ENCODE measurements at places on chromosomes 6 and 20.
A peak's percentile ranks its signal among the peaks of the same experiment; 100 is the strongest.

DNA sequence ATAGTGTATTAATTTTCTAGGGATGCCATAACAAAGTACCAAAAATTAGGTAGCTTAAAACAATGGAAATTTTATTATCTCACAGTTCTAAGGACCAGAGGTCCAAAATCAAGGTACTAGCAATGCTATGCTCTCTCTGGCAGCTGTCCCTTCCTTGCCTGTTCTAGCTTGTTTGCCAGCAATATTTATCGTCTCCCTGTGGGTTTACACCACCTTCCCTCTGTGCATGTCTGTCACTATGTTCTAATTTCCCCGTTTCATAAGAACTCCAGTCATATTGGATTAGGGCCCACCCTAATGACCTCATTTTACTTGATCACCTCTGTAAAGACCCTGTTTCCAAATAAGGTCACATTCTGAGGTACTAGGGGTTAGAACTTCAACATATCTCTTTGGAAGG lies 217.2 kb downstream of the IBTK start:
- DNase-seq, result no peak

GRCh38 chr6:11006061-11006460 lies 38.0 kb downstream of the ELOVL2 start:
- no peak for DNase-seq

- DNase-seq, result peak; percentile 26
Measured at GRCh38 chr20:47574616-47575364, 73.1 kb downstream of the NCOA3 start.

DNA sequence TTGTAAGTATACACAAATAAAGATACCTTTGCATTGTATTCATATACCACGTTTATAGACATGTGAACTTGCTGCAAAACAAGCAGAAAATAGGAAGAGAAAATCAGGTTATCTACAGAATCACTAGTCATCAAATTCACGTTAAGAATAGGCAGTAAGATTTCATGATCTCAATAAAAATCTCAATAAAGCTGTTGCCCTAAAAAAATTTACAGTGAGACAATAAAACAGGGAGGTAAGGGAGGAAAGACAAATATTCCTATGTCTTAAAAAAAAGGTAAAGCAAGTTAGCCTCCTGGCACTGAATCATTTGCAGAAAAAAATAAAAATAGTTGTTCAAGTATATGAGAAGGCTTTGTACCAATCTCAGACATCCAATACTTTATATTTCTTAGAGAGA lies 44.1 kb downstream of the GPX5 start:
- no peak for DNase-seq

DNA sequence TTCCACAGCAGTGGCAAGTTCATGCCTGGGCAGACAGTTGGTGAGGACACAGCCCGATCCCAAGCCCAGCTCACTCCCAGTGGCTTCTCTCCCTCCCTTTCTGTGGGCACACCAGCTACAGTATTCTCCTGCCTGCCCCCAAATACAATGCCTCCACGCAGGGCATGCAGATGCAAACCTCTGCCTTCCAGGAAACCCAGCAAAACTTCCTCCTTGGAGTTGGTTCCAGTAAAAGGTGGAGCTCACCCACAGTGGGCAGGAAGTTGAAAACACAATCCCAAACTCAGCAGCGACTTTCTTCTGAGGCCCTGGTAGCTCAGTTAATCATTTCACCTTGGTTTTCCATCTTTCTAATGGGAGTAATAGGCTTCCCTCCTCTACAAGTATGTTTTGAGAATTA lies 93.7 kb downstream of the LY86 start:
- DNase-seq, result no peak

DNA sequence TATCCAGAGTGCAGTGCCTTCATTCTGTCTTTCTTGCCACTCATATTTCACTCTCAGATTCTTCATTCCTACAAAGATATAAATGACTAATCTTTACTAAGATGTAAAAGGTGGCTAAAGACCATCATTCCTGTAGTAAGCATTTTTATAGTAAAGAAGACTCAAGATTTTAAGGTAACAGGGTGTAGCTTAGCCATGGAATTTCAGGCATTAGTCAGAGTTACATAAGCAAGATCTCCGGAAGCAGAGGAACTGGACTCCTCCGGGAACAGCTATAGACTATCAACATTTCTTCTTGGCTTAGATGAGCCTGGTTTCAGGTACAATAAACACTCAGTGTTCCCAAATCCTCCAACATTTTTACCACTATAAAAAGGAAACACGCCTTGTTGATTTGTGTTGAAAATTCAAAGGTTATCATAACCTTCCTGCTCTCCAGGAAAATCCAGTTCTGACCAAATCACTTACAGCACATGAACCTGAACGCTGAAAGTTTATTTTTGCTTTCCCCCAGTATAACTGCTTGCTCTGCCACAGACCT lies 23.7 kb downstream of the SERPINB1 start:
- DNase-seq, result no peak

Data from activated CD4-positive, alpha-beta T cell treated with anti-CD3 and anti-CD28 coated beads, Interleukin-2, amount 50 U/mL, for 16 hours (primary cell).